ENCODE measurements at places on chromosomes 5 and 9. TPM values are rescaled to one million over a fixed set of nuclear protein-coding genes. Genes with fewer than 3 reads are reported as not detected.

- DNase-seq: peak; percentile 18
Measured at GRCh38 chr9:136854842-136855460, 2.8 kb downstream of the MAMDC4 start.

DNA sequence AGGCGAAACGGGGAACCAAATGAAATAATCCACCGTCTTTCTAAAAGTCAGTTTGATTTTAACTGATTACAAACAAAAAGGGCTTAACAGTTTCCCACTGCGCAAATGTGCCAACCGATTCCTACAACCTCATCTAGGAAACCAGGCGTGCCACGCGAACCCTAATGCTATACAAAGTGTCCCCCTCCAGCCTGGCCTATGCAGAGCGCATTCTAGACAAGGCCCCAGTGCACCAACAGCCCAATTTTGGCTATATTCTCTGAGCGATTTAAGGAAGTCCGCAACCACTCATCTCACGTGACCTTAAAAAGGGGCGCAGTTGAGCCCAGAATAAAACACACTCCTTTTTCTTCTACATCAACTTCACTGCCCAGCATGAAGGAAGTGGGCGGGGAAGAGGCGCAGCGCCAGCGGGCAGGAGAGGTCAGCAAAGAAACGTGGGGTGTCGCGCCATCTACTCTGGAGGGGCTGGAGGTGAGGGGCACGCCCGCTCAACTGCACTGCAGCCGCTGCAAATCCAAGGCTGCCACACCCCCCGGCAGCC, 779 bp downstream of the FAM13B start:
- DNase-seq: no peak

DNA sequence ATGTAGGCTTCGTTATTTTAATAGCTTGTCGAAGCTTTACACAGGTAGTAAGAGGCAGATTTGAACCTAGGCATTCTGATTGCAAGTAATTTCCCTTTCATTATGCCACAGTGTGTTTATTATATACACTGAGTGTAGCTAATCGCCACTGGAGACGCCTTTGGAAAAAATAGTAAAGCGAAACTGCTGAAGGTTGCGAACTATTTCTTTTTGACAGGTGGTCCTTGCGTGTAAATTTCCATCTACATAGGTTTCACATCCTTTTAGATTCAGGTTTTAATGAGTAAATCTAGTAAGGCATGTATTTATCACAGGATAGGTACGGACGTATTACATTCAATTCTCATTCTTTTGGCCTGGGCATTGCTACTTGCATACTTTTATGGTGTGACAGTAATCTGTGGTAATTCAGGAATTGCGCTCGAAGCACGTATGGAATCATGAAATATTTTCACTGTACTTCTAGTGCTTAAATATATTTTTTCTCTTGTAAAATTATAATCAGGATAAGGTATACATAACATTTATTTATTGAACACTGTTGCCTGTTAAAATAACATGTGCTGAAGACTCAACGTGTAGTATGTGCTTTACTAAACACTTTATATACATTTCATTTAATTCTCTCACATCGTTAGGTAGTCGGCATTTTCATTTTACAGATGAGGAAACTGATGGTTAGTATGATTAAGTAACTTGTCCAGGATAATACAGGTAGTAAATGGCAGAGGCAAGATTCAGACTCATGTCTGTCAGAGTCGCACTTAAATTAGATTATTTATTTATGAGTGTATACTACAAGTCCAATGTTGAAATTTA, 1.8 kb downstream of the MARCHF6 start:
- no peak for DNase-seq

- no peak for DNase-seq
Measured at GRCh38 chr9:32508728-32509127, 17.3 kb downstream of the RIGI start.

DNA sequence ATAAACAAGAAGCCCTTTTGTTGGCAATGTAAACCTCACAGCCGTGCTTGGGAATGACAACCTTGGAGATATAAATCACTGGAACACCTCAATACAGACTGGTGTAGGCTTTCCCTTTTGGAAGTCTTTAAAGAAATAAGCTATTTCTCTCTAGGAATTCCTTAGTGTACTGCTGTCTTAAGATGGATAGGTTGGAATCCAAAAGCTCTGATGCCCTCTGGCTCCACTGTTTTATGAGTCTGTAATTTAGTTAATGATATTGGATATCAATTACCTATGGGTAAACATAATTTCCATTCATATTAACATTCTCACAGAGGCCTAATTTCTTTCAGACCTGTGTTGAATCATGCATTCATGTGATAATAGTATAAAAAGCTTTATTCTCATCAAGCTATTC, 435.9 kb upstream of the MPDZ start:
- DNase-seq: no peak

GRCh38 chr9:106310782-106311181, 552.2 kb upstream of the ZNF462 start:
- DNase-seq: no peak

GRCh38 chr9:101460965-101461364, 25.4 kb upstream of the ALDOB start:
- DNase-seq: no peak

DNA sequence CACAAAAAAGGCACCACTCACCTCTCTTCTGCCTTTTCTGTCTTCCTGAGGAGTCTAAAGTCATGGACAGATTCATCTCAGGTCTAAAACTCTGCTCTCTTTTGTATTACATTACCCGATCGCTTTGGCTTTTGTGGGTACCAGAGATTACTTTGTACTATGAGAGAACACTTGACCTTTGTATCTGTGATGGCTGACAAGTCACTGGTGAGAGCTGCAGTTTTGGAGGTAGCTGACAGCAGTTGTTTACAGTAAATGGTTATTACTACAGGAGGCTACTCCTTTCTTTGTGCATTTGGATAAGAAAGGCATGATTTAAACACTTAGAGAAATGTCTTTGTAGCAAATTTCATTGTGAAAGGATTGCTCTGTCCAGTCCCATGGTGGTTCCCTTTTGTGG, 307.3 kb downstream of the FBXL17 start:
- no peak for DNase-seq

GRCh38 chr9:100408546-100409175, 18.3 kb upstream of the MSANTD3 start:
- peak; percentile 17 for DNase-seq

GRCh38 chr5:37207802-37208201, 41.4 kb downstream of the CPLANE1 start:
- DNase-seq: no peak

GRCh38 chr5:23655674-23656073, 148.3 kb downstream of the PRDM9 start:
- DNase-seq: no peak

DNA sequence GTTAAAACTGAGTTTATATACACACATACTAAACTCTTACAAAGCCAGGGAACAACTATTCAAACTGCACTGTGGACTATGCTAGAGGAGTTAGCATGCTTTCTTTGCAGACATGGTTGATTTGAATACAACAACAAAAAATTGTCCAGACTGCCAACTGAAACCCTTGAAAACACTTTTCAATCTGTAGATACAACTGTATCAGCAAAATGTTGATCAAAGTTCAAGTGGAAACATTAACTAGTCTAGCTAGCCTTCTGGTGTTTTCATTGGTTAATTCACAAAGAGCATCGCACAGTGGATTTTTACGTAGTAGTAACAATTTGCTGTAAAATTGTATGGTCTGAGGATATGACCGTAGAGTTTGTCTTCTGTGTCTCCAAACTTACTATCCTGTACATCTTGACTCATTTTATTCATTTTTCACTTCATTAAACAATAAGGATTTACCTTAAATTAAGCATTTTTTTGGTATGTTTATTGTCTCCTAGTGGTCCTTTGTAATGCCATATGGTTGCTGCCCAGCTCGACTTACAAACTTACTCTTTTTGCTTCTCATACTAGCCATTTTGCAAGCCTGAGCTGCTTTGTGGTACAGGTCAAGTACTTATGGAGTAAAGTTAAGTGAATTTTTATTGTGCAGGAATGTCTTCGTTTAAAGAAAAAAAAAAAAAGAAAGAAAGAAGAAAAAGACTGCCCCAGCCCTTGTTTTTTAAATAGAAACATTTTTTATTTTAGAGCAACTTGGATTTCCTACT, 123.4 kb downstream of the ZCCHC7 start:
- DNase-seq: no peak

- DNase-seq: no peak
Measured at GRCh38 chr5:76365561-76365960, 37.5 kb upstream of the IQGAP2 start.

DNA sequence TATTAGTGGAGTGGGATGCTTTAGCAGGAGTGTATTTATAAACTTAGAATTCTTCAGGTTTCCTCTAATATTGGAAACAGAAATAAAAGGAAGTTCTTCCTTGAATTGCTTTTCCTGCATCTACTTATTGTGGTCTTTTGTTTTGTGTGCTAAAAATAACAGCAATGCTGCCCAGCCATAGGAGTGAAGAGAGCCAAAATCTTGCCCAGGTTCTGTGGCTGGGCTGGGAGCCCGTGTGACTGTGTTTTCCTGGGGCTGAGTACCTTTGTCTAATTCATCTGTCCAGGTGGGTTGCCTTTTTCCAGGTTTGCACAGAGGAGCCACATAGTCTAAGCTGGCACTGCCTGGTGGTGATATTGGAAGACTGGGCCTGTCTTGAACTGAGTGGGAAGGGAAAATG, 179.7 kb upstream of the ADAMTSL1 start:
- DNase-seq: no peak

GRCh38 chr5:56900858-56901578, 8.4 kb upstream of the SETD9 start:
- no peak for DNase-seq

Gene OR1L4
- total RNA-seq: not detected

Gene WNK2
- total RNA-seq: 336 TPM

Gene RUSC2
- total RNA-seq: 84.4 TPM

Gene SH2D3C
- total RNA-seq: 71.7 TPM

Gene C9orf43
- total RNA-seq: 0.47 TPM

Gene ANKRD31
- total RNA-seq: 0.42 TPM

Gene TIMD4
- not detected for total RNA-seq

Gene ZNF782
- total RNA-seq: 4.9 TPM

Measured in glutamatergic neuron (in vitro differentiated cells).